Fibroblast of lung (primary cell): ENCODE measurements at places on chromosomes 12 and 14. TPM values are rescaled to one million over a fixed set of nuclear protein-coding genes. Genes with fewer than 3 reads are reported as not detected.

CLMN gene
- 0.83 and 1.0 TPM in 2 replicates for total RNA-seq

TMEM30B gene
- total RNA-seq = 0.51 and 0.83 TPM in 2 replicates

MYF6 gene
- under 0.01 TPM in 1 of 2 replicates, not detected in the other for total RNA-seq

NPAS3 gene
- 0.26 and 0.50 TPM in 2 replicates for total RNA-seq

CAPZA3 gene
- total RNA-seq = not detected in 2 replicates

DHH gene
- total RNA-seq = under 0.01 TPM in 2 replicates

DAO gene
- not detected in 2 replicates for total RNA-seq

SLCO1B1 gene
- total RNA-seq = not detected in 2 replicates

COX8C gene
- 0.33 TPM in 1 of 2 replicates, not detected in the other for total RNA-seq

TPPP2 gene
- total RNA-seq = not detected in 2 replicates

KRT6B gene
- total RNA-seq = not detected in 2 replicates

ADAM21 gene
- total RNA-seq = 0.51 and 0.66 TPM in 2 replicates

DEPDC4 gene
- total RNA-seq = 1.0 and 1.2 TPM in 2 replicates
